ENCODE measurements at places on chromosomes 3 and 15.

DNA sequence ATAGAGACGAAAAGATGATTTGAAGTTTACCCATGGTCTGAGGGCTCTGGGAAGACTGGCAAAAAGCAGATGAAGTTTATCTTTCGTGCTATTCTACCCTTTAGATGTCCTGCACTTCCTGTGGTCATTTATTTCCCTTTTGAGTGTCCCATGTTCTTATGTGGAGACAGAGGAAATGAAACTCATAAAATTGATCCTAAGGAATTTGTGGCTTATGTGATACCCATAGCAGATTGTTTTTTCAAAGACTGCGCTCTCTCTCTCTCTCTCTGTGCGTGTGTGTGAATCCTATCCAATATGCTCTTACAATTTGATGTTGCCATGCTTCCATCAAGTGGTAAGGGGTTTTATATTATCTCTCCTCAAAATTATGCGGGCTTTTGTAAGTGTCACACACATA lies 607.5 kb upstream of the DPPA4 start:
- no peak for DNase-seq

DNA sequence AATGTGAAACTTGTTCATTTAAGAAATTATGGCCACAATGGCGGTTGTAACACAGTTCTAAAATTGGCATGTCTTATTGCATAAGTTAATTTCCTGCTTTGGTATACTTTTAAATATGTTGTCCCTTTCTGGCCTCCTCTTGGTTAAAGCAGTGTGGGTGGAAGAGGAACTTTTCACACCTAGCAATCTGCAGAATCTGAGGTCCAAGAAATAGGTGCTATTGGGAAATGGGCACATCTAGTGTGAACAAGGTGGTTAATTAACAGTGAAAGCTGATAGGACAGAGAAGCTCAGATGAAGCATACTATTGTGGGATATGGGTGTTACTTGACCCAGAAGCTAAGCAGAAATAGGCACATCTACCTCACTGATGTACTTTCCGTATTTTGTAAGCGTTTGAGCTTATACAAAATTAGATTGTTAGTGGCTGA lies 10.6 kb downstream of the CMC1 start:
- no peak for DNase-seq

GRCh38 chr3:72077473-72078259 lies 292.7 kb upstream of the PROK2 start:
- DNase-seq, result no peak

DNA sequence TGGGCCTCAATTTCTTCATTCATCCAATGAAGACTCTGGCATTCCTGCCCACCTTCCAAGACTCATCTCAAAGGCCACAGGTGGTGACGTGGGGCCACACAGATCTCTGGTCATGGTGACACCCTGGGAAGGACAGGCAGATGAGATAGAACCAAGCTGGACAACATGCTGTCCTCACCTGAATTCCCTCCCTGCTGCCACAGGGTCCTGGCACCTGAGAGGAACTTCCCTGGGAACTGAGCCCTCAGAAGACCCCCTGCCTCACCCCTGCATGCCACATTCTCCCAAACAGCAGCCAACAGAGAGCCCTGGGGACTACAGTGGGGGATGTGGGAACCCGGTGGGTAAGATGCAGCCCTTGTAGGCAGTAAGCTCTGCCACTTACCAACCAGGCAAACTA lies 10.7 kb downstream of the KLF15 start:
- no peak for DNase-seq
